ENCODE measurements at places on chromosomes 11 and 22. TPM values are rescaled to one million over a fixed set of nuclear protein-coding genes. Genes with fewer than 3 reads are reported as not detected.

GRCh38 chr11:35632301-35632700 lies 14.0 kb downstream of the FJX1 start:
- no peak for DNase-seq

DNA sequence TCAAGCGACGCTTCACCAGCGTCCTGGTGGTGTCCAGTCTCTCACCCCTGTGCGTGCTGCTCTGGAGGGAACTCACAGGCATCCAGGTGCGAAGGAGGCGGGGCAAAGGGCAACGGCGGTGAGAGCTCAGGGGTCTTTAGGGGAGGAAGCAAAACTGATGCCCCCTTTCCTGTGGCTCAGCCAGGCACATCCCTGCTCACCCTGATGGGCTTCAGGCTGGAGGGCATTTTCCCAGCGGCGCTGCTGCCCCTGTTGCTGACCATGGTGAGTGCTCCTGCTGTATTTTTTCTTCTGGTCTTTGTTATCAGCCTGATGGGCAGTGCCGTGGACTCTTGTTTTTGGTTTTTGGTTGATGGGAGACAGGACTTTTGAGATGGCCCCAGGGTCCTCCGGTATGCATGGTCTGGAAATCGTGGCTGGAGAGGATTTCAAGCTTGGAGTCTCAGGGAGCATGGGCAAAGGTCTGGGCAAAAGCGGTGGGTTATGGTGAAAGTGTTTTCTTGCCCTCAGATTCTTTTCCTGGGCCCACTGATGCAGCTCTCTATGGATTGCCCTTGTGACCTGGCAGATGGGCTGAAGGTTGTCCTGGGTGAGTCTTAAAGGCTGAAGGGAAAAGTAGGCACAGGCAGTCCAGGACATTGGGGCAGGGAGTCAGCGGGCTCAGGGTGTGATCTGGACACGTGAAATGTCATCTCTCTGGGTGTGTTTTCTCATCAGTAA lies 695 bp downstream of the RCE1 start:
- no peak for DNase-seq

DNA sequence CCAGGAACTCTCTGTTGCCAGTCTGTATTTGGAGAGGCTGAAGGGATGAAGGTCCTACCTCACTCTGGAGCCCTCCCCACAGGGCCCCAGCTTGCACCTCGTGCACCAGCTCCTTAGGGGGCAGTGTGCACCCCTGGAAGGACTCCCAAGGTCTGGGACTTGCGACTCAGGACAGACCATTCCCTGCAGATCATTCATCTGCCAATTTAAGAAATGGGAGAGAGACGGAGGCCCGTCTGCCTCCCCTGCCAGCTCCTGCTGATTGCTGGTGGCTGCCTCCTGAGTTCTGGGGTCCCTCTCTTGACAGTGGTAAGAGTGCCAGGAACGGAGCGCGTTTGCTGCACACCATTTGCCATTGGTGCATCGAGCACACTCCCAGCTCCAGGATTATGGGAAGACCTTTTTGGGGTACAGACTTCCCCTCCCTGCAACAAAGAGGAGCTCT lies 27.4 kb upstream of the MALAT1 start:
- no peak for DNase-seq

Gene MS4A7
- polyA plus RNA-seq = 12.3 TPM

Gene CLDN5
- polyA plus RNA-seq = 79.1 TPM

Gene APOL3
- polyA plus RNA-seq = 31.2 TPM

GRCh38 chr11:10725114-10725906 lies 25.7 kb upstream of the CTR9 start:
- no peak for DNase-seq

- no peak for DNase-seq
Measured at GRCh38 chr11:55697817-55698216, 35.8 kb downstream of the OR4C6 start.

Gene SAA1
- polyA plus RNA-seq = not detected

- DNase-seq = peak; percentile 75
Measured at GRCh38 chr11:76201672-76202412, 4.5 kb downstream of the WNT11 start.

Gene CASP1
- polyA plus RNA-seq = 32.4 TPM

- no peak for DNase-seq
Measured at GRCh38 chr22:36816339-36816635, 548 bp downstream of the PVALB start.

DNA sequence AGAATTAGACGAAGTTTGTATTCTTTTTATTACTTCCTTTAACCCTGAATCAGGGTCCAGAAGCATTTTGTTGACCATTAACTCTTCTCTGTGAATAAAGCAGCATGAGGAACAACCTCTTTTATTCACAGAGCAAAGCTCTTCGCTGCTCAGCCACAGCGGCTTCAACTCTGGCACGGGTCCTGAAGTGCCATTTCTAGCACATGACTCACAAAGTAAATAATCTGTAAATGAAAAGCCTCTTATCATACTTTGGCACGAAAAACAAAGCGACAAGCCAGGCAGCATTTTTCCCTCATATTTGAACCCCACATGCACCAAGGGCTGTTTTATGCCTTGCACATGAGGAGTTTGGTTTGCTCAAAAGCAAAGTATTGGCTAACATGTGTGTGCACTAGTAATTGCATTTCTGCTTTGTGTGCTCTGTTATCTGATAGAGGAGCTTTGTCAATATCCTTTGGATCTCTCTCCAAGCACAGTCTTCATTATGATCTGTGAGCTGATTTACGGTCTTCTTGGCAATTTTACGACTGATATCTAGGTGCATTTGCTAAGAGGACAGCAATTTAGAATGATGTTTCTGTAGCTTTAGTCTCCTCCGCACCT lies 33.0 kb upstream of the APOBEC3A start:
- DNase-seq = peak; percentile 83

Gene NTM
- polyA plus RNA-seq = 19.3 TPM

- DNase-seq = no peak
Measured at GRCh38 chr11:69864686-69865661, 45.8 kb upstream of the FGF3 start.

Gene RIMBP3B
- polyA plus RNA-seq = 0.16 TPM

GRCh38 chr11:78684377-78684776 lies 109.7 kb upstream of the NARS2 start:
- DNase-seq = no peak

DNA sequence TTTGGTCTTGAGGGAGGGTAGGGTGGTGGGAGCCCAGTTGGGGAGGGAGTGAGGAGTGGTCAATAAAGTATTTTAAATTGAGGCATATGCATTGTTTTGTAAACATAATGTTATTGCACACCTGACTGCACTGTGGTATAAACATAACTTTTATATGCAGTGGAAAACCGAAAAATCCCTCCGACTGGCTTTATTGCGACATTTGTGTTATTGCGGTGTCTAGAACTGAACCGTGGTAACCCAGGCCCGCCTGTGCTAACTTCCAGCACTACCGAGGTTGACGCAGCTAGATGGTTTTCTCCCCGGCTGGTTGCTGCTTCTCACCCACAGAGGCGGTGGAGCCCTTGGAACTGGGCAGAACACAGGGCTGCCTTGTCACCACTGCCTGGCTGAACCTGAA lies 7.6 kb upstream of the RNH1 start:
- DNase-seq = no peak

GRCh38 chr11:112795911-112796649 lies 165.1 kb upstream of the NCAM1 start:
- no peak for DNase-seq

Gene IL10RA
- 4.5 TPM for polyA plus RNA-seq

Gene POTEH
- not detected for polyA plus RNA-seq
